Activated T-cell treated with anti-CD3 and anti-CD28 coated beads, Interleukin-2, amount 50 U/mL, for 4 hours (primary cell): ENCODE measurements at places on chromosomes 2 and 18.

DNA sequence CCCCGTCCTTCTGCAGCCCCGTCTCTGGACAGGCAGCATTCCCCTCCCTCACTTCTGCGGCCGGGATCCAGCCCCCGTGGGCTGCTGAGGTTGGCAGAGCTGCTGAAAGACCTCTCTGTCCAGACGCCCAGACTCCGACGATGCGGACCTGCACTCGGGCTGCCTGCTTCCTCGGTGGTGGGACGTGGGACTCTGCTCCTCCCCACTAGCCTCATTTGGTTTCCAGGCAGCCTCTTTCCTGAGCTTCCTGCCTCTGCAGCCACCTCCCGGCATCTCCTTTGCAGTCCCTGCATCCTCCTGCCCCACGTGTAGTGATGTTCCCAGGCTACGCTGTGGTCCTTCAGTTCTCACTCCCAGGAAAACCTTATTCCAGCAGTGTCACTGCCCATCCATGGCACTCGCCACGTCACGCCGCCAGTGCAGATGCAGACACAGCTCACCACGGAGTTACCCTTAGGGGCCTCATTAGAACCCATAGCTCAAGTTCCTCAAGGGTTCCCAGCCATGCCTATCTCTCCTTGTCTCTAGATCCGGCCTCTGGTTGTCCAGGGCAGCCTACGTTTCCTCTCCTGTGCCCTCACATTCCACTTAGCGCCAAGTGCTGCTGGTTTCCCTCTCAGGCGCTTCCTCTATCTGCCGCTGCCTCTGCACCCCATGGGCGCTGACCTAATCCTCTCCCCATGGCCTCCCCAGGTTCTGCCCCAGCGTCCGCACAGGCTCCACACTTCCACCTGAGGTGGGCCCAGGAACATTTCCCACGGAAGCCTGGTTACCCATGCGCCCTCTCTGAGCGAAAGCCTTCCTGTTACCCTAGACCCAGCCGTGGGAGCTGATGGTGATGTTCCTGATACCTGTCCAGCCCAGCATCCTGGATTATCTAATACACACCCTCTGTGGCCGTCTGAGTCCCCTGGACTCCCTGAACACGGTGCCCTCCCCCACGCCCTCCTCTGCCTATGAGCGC, 318.3 kb upstream of the MYT1L start:
- no peak for DNase-seq

GRCh38 chr2:215299337-215299859, 12.5 kb upstream of the ATIC start:
- DNase-seq, result no peak

GRCh38 chr18:7577706-7578105, 10.6 kb downstream of the PTPRM start:
- no peak for DNase-seq

- no peak for DNase-seq
Measured at GRCh38 chr2:10252224-10252623, 50.5 kb upstream of the HPCAL1 start.

DNA sequence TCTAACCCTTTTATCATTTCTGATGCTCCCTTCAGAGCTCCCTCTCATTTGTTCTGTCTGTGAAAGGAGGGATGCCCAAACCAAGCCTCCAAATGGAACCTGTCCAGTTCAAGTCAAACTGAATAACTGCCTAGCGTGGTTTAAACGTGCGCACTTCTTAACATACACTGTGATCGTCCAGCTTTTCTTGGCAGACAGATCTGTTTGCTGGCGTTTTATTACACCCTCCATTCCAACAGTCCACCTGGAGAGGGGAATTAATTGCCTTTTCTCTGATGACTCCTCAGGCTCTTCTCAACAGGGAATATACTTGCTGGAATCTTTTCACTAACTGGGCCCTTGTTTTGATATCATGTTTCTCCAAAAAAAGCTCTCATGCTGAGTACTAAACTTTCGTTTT, 379.2 kb upstream of the POU3F3 start:
- no peak for DNase-seq

- no peak for DNase-seq
Measured at GRCh38 chr2:192500550-192501200, 305.9 kb upstream of the TMEFF2 start.

DNA sequence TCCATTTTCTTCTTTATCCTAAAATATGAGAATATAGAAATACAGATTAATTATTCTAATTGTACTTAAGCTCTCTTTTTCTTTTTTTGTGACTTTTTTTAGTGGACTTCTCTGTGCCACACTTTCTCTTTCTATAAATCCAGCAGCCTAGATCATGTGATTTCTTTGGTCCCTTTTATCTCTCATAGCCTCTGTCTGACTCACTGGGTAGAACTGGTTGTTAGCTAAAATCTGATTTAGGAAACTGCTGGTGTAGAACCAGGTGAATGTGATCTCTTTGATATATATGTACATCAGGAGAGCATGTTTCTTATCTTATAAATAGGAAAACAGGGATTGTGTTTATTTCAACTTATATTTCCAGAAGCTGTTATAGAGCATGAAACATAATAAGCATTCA, 54.9 kb downstream of the VRK2 start:
- DNase-seq, result no peak
